ENCODE measurements at places on chromosomes 13 and 19. TPM values are rescaled to one million over a fixed set of nuclear protein-coding genes. Genes with fewer than 3 reads are reported as not detected.

NDUFA3 gene
- 229 TPM for total RNA-seq

- no peak overlapping the region for H3K27ac ChIP-seq
- no peaks in the 10 kb centered on the region for H3K36me3 ChIP-seq
- H3K4me1 ChIP-seq: no peaks in the 10 kb centered on the region
- no peak for DNase-seq
- no peak overlapping the region for H3K4me3 ChIP-seq
- H3K27me3 ChIP-seq: no peaks in the 10 kb centered on the region
These were observed 43.9 kb upstream of the FRY start for GRCh38 chr13:31987535-31988170.

DNA sequence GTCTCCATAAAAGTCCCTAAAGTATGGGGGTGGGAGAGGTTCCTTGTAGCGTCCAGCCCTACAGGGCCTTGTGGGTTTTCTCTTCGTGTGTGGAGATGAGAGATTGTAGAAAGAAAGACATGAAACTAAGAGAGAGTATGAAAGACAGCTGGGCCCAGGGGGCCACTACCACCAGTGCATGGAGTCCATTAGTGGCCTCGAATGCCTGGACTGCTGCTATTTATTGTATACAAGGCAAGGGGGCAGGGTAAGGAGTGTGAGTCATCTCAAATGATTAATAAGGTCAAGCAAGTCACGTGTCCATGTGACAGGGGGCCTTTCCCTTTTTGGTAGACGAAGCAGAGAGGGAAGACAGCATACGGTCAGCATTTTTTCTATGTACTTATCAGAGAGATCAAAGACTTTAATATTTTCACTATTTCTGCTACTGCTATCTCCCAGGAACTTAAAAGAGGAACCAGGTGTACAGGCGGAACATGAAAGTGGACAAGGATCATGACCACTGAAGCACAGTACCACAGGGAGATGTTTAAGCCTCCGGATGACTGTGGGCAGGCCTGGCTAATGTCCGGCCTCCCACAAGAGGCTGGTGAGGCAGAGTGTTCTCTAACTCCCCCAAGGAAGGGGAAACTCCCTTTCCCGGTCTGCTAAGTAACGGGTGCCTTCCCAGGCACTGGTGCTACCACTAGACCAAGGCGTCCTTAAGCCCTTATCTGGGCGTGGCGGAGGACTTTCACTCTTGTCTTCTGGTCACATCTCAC is 25.5 kb downstream of the FGF21 start:
- DNase-seq: no peak
- H3K27ac ChIP-seq: no peak overlapping the region
- no peaks in the 10 kb centered on the region for H3K36me3 ChIP-seq

VSIG10L gene
- 6.9 TPM for total RNA-seq
